ENCODE measurements at places on chromosomes 13 and 19.

DNA sequence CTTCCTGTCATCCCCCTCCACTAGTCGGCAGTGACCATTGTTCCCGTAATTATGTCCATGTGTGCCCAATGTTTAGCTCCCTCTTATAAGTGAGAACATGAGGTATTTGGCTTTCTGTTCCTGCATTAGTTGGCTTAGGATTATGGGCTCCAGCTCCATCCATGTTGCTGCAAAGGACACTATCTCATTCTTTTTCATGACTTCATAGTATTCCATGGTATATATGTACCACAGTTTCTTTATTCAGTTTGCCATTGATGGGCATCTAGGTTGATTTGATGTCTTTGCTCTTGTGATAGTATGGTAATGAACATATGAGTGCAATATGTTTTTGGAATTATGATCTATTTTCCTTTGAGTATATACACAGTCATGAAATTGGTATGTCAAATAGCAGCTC lies 522.1 kb downstream of the DCT start:
- DNase-seq: no peak

DNA sequence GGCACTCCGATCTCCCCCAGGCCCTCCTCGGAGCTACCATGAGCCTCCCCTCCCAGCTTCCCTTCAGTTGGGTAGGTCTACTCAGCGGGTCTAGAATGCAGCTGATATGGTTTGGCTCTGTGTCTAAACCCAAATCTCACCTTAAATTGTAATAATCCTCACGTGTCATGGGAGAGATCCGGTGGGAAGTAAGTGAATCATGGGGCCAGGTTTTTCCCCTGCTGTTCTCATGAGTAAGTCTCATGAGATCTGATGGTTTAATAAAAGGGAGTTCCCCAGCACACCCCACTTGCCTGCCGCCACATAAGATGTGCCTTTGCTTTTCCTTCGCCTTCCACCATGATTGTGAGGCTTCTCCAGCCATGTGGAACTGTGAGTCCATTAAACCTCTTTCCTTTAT lies 14.5 kb upstream of the DOCK9 start:
- DNase-seq: no peak

DNA sequence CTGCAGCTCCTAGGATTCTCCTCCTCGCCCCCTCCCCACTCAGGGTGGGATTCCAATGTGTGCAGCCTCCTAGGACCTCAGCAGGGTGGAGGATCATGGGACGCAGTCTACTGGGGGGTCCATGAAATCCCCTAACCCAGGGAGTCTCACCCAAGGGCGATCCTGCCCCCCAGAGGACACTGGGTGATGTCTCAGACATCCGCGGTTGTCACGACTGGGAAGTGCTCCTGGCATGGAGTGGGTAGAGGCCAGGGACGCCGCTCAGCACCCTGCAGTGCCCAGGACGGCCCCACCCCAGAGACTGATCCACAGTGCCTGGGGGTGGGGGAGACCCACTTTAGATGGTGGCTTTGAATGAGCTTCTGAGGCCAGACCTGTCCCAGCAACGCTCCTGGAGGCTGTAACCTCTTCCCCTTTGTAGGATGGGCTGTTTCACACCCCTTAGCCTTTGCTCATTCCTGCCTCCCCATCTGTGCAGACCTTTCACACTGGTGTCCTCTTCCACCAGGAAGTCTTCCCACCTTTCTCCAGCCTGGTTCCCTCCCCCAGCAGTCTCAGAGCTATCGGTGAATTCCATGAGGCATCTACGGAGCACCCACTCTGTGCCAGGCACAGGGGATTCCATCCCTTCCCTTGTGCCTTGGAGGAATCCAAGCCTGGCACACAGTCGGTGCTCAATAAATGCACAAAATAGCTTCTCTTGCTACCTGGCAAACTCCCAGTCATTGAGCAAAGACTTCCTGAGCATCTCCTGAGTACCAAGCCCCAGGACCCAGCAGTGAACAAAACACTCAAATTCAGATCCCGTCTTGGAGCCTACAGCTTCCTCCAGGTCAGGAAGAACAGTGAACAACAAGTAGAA lies 10.5 kb downstream of the SMIM24 start:
- DNase-seq: no peak

- peak; percentile 21 for DNase-seq
Measured at GRCh38 chr13:21478881-21479808, 20.0 kb upstream of the ZDHHC20 start.

DNA sequence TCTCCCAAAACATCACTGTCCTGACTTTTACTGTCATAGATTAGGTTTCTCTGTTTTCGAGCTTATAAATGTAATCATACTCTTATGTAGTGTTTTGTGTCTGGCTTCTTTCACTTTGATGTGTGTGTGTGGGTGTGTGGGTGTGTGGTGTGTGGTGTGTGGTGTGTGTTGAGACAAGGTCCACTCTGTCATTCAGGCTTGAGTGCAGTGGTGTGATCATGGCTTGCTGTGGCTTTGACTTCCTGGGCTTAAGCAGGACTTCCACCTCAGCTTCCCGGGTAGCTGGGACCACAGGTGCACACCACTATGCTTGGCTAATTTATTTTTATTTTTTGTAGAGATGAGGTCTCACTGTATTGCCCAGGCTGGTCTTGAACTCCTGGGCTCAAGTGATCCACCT lies 59.6 kb downstream of the PDS5B start:
- DNase-seq: no peak

DNA sequence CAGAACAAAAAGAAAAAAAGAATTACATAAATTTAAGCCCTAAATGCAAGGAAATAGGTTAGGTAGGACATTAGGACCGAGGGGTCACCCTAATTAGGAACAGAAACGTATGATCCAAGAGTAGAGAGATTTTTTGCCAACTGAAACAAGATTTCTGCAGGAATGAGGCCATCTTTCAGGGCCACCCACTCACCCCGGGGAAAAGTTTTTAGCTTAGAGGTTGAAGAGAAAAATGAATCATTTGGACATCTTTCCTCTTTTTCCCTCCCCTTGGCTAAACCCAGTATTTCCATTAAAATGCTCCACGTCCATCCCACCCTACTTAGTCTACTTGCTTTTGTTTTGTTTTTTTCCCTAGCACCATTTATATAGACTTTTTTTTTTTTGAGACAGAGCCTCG lies 10.6 kb upstream of the PNMA8A start:
- no peak for DNase-seq

GRCh38 chr19:359653-359925 lies 15.0 kb upstream of the MIER2 start:
- DNase-seq: no peak

GRCh38 chr19:31315652-31316051 lies 33.6 kb downstream of the TSHZ3 start:
- no peak for DNase-seq

DNA sequence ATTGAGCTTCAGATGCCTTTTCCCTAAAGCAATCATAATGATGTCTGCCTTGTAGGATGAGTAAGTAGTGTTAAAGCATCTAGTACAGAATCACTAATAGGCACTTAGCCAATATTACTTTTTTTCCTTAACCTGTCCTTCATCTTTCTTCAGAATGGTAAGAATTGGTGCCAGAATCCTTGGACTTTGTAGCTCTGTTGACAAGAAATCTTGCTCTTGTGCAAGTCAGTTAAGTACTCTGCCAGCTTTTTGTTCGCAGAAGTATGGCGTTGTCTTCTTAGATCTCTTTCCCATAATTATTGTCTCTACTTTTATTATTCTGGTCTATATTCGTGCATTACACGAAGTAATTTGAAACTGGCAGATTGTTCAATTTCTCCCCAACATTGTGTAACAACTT lies 554.5 kb downstream of the PCDH9 start:
- DNase-seq: no peak

DNA sequence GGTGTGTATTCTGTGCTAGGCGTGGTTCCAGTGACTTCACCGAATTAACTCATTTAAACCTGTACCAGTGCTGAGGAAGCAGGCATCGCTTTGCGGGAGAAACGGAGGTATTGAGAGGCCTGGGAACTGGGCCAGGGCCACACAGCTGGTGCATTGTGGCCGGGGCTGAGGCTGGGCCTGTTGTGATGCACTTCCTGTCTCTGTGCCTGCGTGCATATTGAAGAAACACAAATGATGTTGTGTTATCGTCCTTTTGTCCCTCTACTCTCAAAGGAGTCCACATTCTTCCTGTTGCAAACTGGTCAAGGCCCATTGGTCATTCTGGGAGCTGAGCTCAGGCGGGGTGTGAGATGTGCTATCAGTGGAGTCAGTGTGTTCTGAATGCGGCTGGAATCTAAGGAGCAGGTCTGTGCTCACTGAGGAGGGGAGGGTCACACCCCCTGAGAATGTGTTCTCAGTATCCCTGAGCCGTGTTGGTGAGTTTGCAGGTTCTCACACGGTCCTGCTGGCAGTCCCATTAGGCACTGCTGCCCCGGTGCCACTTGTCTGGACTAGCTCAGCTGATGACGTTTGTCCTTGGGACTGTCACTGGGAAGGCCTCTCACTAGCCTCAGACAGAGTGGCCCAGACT lies 62.1 kb downstream of the ARHGEF7 start:
- DNase-seq: no peak
